ENCODE measurements at places on chromosomes 16 and 17.

GRCh38 chr16:78443542-78444364, 344.3 kb downstream of the WWOX start:
- DNase-seq, result no peak

- no peak for DNase-seq
These were observed 27.1 kb upstream of the MGAT5B start for GRCh38 chr17:76840884-76841775.

DNA sequence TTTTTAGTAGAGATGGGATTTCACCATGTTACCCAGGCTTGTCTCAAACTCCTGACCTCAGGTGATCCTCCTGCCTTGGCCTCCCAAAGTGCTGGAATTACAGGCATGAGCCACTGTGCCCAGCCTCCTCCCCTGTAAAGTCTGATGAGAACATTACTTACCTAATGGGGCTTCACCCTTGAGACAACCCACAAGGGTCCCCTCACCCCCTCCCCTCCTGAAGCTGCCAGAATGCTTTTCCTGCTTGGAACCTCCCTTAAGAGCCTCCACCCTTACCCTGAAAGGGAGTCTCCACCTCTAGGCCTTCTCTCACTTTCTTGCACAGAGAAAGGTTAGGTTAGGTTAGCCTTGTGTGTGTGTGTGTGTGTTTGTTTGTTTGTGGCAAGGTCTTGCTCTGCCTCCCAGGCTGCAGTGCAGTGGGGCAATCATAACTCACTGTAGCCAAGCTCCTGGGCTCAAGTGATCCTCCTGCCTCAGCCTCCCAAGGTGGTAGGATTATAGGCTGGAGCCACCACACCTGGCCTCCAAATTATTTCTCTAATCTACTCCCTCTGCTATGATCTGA, 8.9 kb downstream of the SLC5A11 start:
- no peak for DNase-seq

DNA sequence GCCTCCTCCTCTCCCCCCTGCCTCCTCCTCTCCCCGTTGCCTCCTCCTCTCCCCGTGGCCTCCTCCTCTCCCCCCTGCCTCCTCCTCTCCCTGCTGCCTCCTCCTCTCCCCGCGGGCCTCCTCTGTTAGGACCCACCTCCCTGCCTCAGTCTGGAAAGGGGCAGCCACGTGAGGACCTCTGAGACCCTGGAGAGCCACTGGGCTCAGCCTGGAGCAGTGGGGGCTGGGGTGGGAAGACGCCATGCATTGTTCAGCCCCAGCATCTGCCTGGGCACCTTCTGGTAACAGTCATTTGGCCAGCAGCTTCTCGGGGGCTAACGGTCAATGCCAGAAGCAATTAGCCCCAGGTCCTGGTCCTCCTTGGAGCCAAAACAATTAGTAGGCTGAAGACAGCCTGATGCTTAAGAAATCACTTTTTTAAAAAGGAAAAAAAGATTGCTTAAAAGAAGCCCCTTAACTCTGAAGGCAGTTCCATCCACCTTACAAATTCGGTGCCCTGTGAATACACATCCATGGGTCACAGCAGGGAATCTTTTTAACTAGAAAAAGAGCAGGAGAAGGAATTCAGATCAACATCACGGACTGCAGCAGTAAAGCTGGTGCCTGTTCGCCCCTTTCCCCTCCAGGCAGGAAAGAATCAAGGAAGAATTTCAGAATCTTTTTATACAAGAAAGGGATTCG, 29.8 kb downstream of the NXN start:
- no peak for DNase-seq

DNA sequence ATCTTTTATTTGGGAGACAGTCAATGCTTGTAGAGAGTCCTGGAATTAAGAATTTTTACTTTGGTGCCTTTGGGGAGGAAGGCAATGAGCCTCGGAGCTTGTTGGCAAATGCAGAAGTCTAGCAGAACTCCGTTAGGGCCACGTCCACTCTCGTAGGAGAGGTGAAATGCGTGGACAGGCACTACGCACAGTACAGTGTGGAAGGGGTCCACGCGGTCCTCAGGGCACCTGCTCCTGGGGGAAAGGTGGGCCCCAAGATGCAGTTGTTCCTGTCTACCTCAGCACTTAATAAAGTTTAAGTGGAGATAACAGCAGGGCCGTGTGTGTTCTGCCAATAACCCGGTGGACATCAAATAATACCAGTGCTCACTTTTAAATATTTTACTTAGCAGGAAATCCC, 1.8 kb downstream of the RAB11FIP3 start:
- DNase-seq, result no peak

DNA sequence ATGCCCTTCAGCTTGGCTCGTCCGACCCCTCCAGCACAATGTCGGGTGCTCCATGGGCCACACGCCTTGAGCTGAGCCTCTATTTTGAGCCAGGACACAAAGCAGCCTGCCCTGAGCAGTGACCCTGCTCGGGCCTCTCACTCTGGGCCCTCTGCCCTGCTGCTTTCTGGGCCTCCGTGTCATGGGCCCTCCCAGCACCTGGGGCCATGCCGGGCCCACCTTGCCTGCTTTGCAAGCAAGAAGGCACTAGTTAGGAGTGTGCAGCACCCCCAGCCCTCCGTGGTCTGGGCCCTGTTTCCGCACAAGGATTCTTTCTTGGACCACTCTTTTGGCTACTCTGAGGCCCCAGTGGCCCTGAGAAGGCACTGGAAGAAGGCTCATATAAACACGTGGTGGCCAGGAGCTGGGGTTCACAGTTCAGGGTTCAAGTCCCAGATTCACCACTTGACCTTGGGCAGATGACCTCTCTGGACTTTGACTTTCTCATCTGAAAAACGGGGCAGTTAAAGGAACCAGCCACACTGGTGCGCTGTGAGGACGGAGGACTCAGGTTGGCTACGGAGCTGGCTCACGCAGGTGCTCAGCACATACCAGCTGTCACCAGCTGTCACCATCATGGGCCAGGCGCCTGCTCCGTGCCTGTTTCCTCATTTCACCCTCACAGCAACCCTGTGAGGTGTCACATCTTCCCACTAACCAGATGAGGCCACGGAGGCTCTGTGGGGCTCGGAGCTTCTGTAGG, 166.0 kb upstream of the GSE1 start:
- no peak for DNase-seq

DNA sequence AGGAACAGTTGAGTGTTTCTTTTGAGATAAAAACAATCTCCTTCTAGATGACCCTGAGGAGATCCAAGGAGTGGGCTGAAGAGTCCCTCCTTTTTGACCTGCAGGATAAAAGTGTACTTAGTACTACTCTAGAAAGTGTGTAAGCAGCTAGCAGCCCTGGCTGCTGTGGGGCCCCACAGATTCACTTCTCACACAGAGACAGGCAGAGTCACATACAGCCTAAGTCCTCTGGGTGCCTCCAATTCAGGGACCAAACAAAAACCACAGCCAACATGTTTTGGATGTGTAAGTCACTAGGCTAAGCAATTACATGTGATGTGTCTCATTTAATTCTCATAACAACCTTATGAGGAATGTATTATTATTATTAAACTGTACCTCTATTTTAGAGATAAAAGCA, 97.1 kb downstream of the TMEM100 start:
- no peak for DNase-seq

GRCh38 chr17:82437325-82437668, 13.3 kb downstream of the CYBC1 start:
- no peak for DNase-seq

DNA sequence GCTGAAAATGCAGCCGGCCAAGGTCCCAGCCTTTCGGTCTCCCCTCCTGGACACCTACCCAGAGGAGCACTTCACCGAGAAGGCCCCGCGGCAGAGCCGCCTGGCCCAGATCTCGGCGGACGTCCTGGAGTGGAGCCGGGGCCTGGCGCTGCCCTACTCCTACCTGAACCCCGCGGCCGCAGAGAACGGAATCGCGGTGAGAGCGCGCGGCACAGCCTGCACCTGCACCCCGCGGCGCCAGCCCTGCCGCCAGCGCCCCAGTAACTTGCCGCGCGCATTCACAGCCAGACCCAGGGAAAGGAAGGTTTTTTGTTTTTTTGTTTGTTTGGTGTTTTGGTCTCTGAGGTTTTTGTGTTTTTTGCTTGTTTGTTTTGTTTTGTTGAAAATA, 15.2 kb downstream of the ALOX12B start:
- no peak for DNase-seq

DNA sequence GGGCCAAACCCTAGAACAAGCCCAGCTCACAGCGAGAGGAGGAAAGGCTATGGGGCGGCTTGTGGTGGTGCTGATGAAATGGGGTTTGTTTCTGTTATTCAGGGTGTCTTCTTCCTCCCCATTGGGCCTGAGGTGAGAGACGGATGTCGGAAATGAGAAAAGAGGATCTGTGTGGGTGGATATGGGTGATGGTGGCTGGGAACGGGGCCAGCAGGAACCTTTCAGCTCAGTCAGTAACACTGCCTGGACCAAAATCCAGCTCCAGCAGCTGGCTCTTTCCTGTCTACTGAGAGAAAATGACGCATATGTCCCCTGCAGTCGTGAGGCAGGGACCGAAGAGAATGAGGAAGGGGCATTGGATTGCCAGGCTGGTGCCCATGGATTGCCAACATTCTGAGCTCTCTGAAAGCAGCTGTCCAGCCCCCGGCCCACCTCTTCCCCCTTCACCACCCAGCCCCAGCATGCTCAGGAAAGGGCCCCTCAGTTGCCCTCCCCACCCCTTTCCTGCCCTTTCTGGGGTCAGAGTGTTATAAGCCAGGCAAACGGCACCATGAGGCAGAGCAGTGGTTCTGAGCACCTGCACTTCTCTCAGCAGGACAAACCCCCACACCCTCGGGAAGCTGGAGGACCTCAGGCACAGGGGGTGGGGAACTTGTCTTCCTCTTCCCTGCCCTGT, 4.0 kb downstream of the MYH3 start:
- DNase-seq, result no peak

GRCh38 chr17:57518587-57519581, 226.2 kb downstream of the CCDC182 start:
- no peak for DNase-seq

- DNase-seq, result no peak
These were observed 80.3 kb downstream of the TNRC6C start for GRCh38 chr17:78038748-78039288.

DNA sequence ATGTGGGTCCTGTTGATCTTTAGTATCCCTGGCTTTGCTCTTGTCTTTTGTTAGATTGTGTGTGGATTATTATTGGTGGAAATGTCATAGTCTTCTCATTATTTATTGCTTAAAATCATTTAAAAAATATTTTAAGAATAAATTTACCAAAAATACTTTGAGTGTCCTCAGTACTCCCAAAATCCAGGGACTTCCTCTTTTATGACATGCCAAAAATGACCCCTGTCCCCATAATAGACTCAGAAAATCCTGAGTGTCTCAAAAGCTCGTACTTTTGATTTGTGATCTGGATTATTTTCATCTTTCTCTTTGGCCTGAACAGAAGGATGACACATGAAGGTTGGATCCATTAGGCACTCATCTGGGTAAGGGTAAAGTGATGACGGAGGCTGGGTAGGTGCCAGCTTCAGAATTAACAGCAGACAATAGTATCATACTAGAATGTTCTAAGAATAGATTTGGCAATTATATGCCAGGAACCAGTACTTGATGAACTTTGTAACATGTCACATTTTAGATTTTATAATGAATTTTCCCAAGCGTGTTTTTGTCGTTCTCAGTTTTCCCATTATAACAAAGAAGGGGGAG, 602.2 kb upstream of the CDH8 start:
- DNase-seq, result no peak

- no peak for DNase-seq
These were observed 72.0 kb downstream of the KANSL1 start for GRCh38 chr17:46121165-46121764.

- no peak for DNase-seq
These were observed 161.2 kb downstream of the COPRS start for GRCh38 chr17:31697838-31698237.

- no peak for DNase-seq
These were observed 10.4 kb upstream of the TNRC6A start for GRCh38 chr16:24718967-24719521.

GRCh38 chr16:75750528-75750927, 24.2 kb upstream of the CPHXL start:
- no peak for DNase-seq

DNA sequence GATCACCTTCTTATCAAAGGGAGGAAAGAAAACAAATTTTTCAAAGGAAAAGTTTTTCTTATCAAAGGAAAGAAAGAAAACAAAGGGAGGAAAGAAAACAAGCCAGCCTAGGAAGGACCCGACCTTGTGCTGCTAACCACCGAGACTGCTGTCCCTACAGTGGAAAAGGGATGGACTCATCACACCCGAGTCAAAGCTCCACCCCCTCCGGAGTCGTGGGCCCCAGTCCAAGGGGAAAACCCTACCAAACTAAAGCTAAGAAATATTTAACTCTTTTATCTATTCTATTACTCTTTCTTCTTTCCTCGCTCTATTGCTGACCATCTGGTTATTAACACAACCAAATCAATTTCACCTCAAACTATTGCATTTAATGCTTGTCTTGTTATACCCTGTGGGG, 6.1 kb upstream of the ENDOV start:
- DNase-seq, result no peak

GRCh38 chr16:89691986-89692569, 5.6 kb downstream of the CDK10 start:
- DNase-seq, result no peak

DNA sequence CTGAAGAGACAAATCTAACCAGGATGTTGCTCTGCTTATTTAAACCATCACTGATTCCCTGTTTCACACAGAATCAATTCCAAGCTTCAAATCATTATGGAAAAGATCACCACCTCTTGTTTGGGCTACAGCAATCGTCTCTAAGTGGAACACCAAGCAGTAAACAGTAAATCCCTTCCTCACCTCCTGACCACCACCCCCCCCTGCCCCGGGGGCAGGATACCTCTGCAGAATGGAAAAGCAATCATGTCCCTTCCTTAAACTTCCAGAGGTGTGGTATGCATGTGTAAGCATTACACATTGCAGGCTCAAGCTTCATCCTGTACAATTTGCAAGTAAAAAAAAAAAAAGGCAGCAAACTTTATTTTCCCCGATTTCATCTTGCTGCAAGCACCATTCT, 373.8 kb downstream of the NPIPA8 start:
- DNase-seq, result no peak

DNA sequence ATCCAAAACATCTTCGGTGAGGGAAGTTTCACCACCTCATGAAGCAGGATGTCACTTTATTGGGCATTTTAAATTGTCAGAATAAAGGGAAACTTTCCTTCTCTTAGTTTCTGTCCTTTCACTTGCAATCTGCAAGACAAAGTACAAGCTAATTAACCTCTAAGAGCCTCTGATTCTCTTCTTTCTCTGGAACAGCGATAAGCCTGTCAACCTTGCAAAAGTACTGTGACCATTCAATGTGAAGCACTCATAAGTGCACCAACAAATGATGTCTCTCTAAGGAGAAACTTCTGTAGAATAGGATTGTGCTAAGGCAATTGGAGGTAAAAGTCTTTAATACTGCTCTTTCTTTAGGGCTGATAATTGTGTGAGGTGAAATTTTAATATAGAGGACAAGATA, 1622.3 kb downstream of the CDH8 start:
- no peak for DNase-seq

DNA sequence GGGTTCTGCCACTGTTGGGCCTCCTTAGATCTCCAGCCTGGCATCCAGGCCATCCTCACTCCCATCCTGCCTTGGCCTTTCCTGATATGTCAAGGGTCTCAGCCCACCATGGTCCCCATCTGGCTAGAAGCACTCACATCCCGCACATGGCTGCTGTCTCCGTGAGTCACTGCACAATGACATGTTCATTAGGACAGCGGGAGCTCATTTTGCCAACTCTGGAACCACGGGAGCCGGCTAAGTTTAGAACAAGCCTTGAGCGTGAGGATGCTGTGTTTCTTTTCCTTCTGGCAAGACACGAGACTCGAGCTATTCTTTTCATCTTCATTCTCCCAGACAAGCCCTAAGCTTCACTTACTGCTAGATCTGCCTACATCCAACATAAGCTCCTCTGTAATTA, 65.7 kb upstream of the KSR1 start:
- DNase-seq, result no peak

Measured in stimulated activated CD8-positive, alpha-beta memory T cell treated with anti-CD3 and anti-CD28 coated beads, Interleukin-12 subunit alpha, Interleukin-12 subunit beta, amount 100 ng/mL, for 4 hours (primary cell).